ENCODE measurements at places on chromosomes 2 and 18. TPM values are rescaled to one million over a fixed set of nuclear protein-coding genes. Genes with fewer than 3 reads are reported as not detected.

The KCNS3 gene
- total RNA-seq, result 1.7 TPM

The KCNG2 gene
- 0.25 TPM for total RNA-seq

The TMEM17 gene
- total RNA-seq, result 4.4 TPM

The MYO5B gene
- 12.0 TPM for total RNA-seq

The GORASP2 gene
- 19.4 TPM for total RNA-seq

The APOB gene
- total RNA-seq, result 0.25 TPM

The CNPPD1 gene
- total RNA-seq, result 26.8 TPM

The C2orf78 gene
- not detected for total RNA-seq

The ATG16L1 gene
- 24.8 TPM for total RNA-seq

The MYOM1 gene
- 1.5 TPM for total RNA-seq

The MAL gene
- total RNA-seq, result not detected

The SULT1C4 gene
- total RNA-seq, result 16.7 TPM

The GAL3ST2 gene
- total RNA-seq, result 0.74 TPM

The C2orf76 gene
- total RNA-seq, result 7.9 TPM

Measured in temporal lobe (tissue), 4 donors.